ENCODE measurements at places on chromosomes 2 and 18. TPM values are rescaled to one million over a fixed set of nuclear protein-coding genes. Genes with fewer than 3 reads are reported as not detected.
A peak's percentile ranks its signal among the peaks of the same experiment; 100 is the strongest.

- DNase-seq = peak; percentile 24
These were observed 95.9 kb upstream of the SCG2 start for GRCh38 chr2:223697892-223698645.

The TMEM163 gene
- polyA plus RNA-seq = 1.3 TPM

DNA sequence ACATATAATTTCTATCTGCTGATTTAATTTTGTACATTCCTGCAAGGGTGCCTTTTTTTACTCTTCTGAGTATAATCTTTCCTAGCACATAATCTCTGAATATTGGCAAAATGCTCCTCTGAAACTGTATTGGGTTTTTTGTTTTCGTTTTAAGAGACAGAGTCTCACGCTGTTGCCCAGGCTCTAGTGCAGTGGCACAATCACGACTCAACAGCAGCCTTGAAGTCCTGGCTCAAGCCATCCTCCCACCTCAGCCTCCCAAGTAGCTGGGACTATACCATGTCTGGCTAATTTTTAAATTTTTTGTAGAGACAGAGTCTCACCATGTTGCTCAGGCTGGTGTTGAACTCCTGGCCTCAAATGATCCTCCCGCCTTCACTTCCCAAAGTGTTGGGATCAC is 104.9 kb downstream of the SPTBN1 start:
- no peak for DNase-seq

- no peak for DNase-seq
These were observed 40.8 kb upstream of the MYO1B start for GRCh38 chr2:191204433-191204832.

The CCDC85A gene
- 0.17 TPM for polyA plus RNA-seq

The SLC11A1 gene
- polyA plus RNA-seq = 0.31 TPM

The RAX gene
- 0.16 TPM for polyA plus RNA-seq

DNA sequence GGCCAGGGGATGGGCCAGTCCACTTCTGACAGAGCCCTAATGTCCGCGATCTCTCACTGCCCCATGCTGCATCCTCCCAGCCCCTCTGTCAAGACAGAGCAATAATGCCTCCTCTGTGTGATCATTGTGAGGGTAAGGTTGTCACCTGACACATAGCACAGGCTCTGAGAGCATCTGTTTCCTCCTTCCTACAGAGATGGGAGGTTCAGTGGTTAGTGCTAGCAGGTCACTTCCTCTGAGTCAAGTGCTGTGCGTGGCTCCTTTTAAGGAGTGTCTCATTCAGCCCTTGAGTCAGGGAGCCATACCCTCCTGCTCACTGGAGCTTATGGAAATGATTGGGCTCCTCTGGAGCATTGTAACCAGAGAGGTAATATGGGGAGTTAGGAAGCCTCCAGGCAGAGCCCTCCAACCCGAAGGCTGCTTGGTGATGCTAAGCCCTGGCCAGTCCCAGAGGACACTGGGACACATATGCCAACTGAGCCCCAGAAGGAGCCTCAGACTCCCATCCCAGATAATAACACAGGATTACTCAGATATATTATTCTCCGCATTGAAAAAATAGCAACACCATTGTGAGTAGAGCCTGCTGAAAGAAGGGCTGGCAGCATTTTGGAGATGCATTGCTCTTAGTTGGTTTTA is 189.0 kb downstream of the GALNT1 start:
- no peak for DNase-seq

DNA sequence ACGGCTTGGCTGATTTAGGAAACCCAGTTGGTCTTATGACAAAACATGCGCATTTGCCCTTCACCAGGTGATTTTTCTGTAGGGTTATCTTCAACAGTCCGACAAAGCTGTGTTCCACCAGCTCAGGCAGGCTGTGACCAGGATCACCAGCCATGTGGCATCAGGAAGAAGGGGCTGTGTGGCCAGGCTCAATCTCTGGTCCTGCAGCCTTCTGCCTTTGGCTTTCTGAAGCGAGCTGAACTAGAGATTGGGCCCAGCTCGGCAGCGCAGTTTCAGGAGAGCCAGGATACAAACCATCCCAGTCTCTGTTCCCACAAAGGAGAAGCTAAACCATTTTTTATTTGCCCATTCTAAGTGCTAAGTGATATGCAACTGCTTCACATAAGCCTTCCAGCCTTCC is 282.3 kb downstream of the SOX11 start:
- no peak for DNase-seq

The ZNF521 gene
- polyA plus RNA-seq = 3.1 TPM

- DNase-seq = no peak
These were observed 81.3 kb downstream of the COPS8 start for GRCh38 chr2:237167038-237167437.

The RBKS gene
- polyA plus RNA-seq = 1.3 TPM

DNA sequence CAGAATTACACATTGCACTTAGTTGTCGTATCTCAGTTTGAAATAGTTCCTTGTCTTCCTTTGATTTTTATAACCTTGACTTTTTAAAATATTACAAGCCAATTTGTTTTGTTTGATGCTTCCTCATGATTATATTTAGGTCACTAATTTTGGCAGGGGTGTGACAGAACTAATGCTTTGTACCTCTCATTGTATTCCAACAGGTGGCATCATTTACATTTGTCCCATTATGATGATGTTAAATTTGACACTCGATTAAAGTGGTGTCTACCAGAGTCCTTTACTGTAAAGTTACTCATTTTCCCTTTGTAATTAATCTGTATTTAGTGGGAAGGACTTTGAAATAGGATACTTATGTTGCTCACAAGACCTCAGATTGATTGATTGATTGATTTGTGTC is 21.5 kb upstream of the MFSD2B start:
- DNase-seq = no peak

- no peak for DNase-seq
These were observed 160.3 kb upstream of the TCF4 start for GRCh38 chr18:55748227-55748738.

GRCh38 chr18:58995663-58996062 is 131.0 kb downstream of the ZNF532 start:
- no peak for DNase-seq

- DNase-seq = no peak
These were observed 82.8 kb downstream of the TMEM18 start for GRCh38 chr2:594297-594949.

DNA sequence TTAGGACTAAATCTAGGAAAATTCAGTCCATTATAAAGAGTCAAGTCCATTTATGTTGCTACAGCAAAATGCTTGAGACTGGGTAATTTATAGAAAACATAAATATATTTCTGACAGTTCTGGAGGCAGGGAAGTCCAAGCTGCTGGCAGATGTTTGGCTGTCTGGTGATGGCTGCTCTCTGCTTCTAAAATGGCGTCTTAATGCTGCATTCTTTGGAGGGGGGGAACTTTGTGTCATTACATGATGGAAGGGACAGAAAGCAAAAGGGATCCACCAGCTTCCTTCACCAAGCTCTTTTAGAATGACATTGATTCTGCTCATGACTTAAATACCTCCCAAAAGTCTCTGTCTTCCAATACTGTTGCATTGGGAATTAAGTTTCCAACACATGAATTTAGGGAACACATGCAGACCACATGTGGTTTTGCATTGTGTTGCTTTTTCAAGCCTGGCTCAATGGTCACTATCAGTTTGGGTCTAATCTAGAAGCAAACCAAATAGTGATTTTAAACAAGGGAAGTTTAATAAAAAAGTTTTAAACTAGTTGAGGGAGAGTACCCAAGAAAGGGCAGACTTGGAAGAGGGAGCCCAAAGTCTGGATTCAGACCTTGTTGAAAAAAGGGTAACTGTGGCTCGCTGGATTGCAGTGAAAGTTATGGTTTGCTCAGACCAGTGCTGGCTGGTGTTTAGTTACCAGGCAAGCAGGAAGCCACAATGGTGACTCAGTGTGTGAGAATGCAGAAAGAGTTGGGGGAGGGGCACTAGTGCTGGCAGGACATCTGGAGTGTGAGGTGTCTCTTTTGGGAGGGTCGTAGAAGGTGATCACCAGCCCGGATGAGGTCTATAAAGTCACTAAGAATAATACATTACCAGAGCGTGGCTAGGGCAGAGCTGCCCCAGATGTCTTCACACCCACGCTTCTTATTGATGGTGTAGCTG is 30.8 kb downstream of the C18orf54 start:
- peak; percentile 90 for DNase-seq

- no peak for DNase-seq
These were observed 123.1 kb downstream of the RTTN start for GRCh38 chr18:70082430-70082829.

GRCh38 chr2:556485-556884 is 120.7 kb downstream of the TMEM18 start:
- DNase-seq = no peak

- no peak for DNase-seq
These were observed 634.2 kb downstream of the TSN start for GRCh38 chr2:122389694-122390093.

- no peak for DNase-seq
These were observed 31.5 kb upstream of the NFE2L2 start for GRCh38 chr2:177296040-177296439.

DNA sequence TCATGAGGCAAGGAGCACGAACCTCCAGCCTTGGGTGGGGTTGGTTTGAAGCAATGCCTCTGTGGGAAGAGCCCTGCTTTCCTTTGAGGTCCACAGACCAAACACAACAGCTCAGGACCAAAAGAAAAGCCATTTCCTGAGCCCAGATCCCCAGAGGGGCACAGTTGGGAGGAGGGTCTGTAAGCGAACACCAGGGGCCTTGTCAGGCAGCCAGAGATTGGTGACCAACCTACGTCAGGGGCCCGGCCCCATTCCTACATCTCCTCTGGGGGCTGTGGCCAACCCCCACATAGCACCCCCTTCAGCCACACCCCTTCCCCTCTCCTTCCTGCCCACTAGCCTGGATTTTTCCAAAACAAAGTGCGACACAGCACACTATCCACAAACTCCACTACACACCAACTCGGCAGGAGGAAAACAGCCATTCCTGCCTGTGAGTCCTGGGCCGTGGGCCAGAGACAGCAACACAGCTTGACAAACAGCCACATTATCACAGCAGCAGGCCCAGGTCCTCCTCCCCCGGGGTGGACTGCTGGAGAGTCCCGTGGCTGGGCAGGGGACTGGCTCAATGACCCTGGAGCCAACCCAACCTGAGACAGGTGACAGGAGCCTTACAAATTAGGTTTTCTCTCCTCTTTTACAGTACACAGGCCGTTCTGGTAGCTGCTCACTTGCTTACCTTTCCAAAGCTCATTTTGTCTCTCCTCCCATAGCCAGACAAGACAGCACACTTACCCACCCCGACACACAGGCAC is 98.8 kb downstream of the TNS1 start:
- DNase-seq = no peak

- DNase-seq = no peak
These were observed 565.6 kb downstream of the TMEM182 start for GRCh38 chr2:103327386-103327785.

DNA sequence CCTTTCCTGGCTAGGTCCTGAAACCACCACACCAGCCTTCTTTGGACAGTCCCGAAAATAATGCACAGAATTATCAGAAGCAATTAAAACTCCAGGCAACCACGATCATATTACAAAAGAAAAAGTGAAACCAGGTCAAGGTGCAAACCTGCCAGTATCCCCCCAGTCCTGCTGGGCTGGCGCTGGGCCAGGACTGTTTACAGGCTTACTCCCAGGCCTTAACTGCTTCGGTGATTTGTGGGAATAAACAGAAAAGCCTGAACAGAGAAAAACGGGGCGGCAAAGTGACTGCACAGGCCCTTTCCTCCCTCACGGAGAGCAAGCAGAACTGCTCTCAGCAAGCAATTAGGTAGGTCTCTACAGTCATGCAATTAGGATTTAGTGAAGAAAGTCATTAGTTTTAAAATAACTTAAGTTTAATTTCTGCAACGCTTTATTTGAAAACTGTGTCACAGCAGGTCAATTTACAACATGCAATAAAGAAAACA is 1.3 kb downstream of the HDAC4 start:
- no peak for DNase-seq

- DNase-seq = no peak
These were observed 46.0 kb downstream of the TTC32 start for GRCh38 chr2:19855542-19856431.

- no peak for DNase-seq
These were observed 73.7 kb upstream of the ETAA1 start for GRCh38 chr2:67323209-67323991.

- DNase-seq = no peak
These were observed 14.2 kb upstream of the ESPNL start for GRCh38 chr2:238085899-238086298.

- DNase-seq = no peak
These were observed 64.6 kb downstream of the NCKAP1 start for GRCh38 chr2:182973441-182974352.

DNA sequence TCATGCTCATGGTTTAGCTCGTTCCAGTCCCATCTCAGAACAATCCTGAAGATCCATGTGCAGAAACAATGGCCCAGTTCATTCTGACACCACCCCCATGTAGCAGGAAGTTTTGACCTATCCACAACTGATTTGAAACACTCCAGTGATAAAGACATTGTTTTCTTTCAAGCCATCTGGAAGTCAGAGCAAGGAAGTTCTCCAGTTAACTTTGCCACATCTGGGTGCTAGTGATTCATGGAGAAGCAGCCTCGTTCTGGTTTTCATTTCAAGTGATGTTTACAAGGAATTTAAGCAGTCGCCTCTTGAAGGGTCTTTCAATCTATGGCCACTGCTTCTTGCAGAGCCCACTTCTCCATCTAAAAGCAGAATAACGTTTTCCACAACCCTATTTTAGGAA is 36.6 kb upstream of the TWIST2 start:
- DNase-seq = no peak

DNA sequence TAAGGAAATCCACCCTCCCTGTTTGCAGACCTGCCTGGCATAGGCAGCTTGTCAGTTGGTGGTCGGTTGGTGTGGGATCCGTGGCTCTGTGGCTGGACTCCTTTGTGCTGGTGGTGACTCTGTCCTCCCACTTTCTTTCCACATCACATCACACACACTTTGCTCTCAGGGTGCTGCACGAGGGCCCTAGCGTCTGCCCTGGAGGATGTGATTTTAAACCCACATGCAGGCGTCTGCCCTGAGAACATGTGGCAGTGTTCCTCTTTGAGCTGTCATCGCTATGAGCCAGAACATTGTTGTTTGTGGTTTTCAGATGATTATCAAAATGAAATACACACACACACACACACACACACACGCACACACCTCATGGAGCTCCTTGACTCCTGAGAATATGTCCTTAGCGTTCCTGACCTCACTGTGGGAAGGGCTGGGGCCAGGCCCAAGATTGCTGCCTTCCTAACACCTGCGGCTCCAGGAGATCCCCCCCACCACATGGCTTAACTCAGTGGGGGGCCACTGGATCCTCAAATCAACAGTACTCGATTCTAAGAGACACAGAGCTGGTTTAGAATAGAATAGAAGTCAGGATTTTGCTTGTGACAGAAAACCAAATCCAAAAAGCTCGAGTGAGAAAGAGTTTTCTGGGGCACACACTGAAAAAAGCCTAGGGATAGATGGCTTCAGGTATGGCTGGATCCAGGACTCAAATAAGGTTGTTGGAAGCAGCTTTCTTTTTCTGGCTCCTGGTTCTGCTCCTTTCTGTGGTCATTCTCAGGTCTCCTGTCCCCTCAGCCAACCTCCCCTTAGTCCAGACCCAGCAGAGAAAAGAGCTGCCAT is 54.8 kb downstream of the RTP5 start:
- no peak for DNase-seq

GRCh38 chr2:4475618-4476017 is 772.2 kb downstream of the DCDC2C start:
- DNase-seq = no peak

Data from GM23338 (cell line).